ENCODE measurements at places on chromosomes 6 and 20.

GRCh38 chr20:17233626-17234025 lies 6.8 kb downstream of the PCSK2 start:
- DNase-seq = no peak

DNA sequence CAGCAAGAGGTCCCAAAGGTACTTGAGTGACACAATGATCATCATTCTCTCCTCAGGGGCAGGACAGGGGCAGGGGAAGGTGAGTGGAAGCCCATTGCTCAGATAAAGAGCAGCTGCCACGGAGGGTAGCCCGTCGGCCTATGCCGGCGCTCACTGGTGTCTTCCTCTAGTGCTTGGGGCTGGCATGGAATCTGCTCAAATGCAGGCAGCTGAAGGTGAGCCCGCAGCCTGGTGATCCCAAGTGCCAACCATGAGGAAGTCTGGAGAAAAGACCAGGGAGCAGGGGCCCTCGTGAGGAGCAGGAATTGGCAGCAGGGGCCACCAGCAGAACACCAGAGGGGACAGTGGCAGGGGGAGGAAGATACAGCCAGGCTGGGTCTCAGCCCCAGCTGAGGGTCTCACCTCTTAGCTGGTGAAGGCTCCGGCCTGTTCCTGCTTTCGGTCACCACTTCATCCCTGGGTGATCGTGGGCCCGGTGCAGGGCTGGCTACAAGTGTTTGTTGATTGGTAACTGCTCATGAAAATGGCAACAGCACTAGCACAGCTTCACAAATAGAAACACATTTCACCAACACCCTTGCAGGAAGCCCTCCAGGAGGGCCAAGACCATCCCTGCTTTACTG lies 24.7 kb downstream of the RBCK1 start:
- no peak for DNase-seq

DNA sequence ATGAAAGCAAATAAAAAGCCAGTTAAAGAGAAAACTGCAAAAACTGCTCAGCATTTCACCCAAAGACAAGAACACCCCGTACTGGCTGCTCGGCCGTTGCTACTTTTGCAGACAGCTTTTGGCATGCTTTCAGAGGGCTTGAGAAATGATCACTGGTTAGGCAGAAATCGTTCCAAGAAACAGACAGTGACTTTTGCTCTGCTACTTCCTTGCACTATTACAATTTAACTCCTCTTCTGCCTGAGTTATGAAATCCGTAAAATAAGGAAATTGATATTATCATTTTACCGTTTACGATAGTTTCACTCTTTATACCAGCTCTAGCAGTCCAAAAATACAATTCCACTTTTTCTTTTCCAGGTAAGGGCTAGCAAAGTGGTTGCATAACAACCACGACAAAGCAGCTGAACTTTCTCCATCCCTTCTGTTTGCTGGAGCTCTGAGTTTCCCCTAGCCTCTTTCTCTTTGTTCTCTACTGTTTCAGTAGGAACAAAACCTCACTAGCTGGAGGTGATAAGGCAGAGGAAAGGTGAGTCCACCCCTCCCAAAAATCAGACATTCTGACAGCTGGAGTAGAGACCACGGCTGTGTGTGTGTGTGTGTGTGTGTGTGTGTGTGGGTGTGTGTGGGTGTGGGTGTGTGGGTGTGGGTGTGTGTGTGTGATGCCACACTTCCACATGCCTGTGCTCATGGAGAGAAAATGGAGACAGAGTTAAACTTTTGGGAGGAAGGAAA lies 191.8 kb upstream of the RREB1 start:
- DNase-seq = no peak

DNA sequence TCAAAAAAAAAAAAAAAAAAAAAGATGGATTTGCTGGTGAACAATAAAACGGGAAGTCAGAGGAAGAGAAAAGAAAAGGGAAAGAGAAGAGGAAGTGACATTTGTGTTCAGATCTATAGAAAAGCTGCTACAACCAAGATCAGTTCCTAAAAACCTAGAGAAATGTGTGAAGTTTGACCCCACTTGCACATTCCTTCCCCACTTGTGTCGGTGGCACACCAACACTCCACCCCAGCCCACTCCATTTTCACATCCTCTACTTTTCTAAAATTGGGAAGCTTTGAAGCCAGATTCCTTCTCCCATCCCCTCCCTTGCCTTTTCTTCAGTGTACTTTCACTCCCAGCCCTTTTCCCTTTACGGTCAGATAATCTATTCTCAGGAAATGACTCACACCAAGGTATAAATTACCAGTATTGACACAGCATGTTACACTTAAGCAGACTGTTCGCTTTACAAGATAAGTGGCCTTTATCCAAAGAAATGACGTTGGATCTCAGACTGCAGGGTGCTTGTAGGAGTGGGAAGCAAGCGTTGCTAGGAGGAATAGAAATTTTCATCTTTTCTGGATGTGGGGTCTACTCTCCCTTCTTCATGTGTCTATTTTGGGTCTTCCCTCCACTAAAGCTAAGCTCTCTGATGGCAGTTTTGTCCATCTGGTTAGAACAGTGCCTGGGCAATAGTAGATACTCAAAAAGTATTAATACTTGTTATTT lies 92.5 kb upstream of the ADGRF1 start:
- no peak for DNase-seq

- DNase-seq = no peak
These were observed 951 bp downstream of the FOXP4 start for GRCh38 chr6:41546866-41547798.

GRCh38 chr6:137659871-137660270 lies 165.7 kb upstream of the OLIG3 start:
- DNase-seq = no peak
